ENCODE measurements at places on chromosomes 7 and 10.
A peak's percentile ranks its signal among the peaks of the same experiment; 100 is the strongest.

DNA sequence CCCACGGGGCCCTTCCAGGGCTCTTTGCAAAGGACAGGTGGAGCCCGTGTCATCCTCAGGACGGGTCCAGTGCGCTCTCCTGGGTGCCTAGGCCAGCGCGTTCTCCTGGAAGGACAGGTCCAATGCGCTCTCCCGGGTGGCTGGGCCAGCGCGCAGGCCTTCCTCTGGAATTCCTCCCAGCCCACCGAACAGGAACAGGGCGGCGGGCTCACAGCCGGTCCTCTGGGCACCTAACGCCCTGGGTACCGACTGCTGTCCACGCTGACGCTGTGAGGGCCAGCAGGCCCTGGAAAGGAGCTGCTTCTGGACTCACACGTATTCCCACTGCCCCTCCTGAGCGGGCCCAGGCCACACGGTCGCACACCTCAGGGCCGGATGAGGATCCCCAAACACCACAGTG is 49.3 kb downstream of the STK32C start:
- no peak for DNase-seq

DNA sequence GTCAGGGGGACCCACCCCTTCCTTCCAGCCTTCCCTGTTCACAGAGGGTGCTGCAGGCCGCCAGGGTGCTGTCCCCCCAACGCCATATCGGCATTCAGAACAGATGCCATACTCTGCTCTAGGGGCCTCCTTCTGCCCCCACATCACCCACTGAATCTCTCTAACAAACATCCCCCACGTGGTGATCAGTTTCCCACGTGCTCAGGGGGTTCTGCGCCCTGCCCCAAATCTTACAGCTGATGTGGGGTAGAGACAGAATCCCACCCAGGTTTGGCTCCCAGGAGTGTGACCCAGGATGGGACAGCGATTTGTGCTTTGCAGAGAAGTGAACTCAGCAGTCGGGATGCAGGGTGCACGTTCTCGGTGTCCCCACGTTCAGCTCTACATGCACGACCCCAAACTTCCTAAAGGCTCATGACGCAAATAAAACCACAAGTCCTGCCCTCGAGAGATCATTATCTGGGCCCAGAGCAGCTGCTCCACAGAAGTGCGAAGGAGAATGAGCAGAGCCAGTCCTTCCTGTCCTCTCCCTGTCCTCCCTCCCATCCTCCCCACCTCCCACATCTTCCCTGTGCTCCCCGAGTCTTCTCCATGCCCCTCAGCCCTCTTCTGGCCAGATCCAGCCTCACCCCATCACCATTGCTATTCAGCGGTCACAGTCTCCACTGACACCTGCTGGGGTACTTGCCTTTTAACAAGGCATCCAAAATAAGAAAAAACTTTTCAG is 423.4 kb downstream of the DNAJB6 start:
- no peak for DNase-seq

DNA sequence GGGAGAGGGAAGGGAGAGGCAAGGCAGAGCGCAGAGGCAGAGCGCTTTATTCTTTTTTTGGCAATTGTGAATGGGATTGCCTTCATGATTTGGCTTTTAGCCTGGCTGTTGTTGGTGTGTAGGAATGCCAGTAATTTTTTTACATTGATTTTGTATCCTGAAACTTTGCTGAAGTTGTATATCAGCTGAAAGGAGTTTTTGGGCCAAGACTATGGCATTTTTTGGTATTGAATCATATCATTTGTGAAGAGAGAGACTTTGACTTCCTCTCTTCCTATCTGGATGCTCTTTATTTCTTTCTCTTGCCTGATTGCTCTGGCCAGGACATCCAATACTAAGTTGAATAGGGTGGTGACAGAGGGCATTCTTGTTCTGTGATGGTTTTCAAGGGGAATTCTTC is 291.3 kb downstream of the REEP3 start:
- no peak for DNase-seq

DNA sequence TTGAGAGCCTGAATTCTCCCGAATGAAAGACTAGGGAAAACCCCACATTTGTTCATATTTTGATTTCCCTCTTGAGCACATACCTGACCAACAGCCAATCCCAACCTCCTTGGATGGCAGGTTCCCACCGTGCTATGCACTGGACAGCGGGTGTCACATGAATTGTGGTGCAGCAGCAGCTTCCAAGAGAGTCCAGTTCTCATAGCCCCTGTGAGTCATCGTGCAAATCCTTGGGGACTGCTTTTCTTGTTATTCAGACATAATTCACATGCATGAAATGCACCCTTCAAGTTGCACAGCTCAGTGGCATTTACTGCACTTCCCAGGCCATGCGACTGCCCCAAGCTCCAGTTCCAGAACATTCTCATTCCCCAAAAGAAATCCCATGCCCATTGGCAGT is 67.8 kb upstream of the PPP2R2D start:
- DNase-seq: no peak

- peak; percentile 55 for DNase-seq
Observed at GRCh38 chr10:104353325-104354048, at the start of gene CFAP58. CFAP58 (plus strand) TSS chr10:104353833; CDS start chr10:104353898, 65 bp downstream.

DNA sequence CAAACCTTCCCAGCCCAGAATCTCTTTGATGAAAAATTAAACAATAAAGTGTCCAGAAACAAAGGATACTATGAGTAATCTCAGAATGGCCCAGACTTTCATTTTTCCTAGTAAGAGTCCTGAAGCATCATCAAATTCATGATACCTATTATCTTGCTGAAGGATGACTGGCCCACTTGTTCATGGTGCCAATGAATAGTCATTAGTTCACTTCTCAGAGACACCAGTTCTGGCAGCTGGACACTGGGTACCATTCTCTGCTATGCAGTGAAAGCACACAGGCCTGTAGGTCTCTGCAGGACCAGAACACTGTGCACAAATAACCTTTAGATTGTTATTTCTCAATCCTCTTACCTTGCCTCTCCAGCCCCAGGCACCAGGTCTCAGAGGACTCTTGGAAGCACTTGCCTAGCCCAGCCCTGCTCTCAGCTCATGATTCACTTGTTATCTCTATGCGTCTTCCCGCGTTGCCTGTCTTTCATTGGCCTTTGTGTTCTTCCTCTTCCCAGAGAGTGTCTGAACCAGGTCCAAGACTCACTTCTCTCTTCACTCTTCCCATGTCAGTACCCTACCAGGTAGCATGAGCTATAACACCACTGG is 98.1 kb upstream of the AGBL3 start:
- DNase-seq: no peak

- no peak for DNase-seq
Observed at GRCh38 chr7:90579181-90579688, 16.9 kb upstream of the CDK14 start.

DNA sequence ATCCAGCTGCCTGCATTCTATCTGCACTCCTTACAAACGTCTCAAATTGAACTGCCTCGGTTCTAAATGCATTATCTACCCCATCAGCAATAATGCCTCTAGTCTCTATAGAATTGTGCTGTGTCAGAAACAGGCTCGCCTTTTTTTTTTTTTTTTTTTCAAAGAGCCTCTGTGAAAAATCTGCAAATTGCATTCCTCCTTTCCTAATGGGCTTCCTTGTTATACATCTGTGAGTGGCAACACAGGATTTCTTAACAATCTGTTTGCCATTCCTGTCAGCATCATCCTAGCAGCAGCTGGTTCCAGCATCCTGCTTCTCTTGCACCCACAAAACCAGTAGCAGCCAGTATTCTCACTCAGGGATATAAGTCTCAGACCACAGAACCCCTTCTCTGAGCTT is 413.5 kb upstream of the SEMA3D start:
- DNase-seq: no peak

DNA sequence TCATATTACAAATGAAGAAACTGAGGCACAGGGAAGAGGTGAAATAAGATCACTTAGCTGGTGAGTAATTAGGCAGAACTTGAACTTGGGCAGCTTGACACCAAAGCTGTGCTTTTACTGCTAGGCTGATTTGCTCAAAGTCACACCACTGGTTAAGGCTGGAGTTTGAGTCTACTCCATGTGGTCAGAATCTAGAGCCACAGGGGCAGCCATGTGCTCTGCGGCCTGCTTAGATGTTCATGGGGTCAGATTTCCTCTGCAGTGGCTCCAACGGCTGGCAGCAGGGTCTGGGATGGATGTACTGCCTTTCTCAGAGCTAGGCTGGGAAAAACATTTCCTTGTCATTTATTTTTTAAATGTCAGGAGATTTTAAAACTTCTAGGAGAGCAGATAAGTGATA is 417.5 kb downstream of the KCNMA1 start:
- no peak for DNase-seq

DNA sequence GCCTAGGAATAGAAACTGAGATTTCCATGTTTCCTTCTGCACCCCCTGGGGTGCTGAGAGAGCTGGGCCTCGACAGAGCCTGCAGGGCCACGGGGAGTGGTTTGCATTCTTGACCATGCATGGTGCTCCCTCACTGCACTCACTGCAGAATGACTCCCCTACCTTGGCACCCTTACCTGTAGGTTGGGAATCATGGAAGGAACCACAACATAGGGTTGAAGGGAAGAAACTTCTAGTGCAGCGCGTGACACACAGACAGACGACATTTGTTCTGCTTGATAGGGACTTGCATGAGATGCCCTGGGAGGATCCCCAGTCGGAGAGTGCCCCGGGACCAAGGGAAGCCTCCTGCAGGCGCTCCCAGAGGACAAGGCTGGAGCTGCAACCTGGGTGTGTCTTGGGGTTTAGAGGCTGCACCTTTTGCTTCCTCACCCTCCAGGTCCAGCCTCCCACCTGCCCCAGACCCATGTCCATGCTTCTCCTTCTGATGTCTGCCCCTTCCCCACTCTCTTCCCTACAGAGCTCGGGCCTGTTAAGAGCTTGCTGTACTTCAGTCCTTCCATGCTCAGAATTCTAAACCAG is 245.2 kb downstream of the ABCA13 start:
- DNase-seq: no peak

- no peak for DNase-seq
Observed at GRCh38 chr7:124777268-124777667, 11.7 kb upstream of the GPR37 start.

Measured in NCI-H2081 treated with DMSO at 0.1 percent for 48 hours (cell line).